ENCODE measurements at places on chromosomes 7 and 10.
A peak's percentile ranks its signal among the peaks of the same experiment; 100 is the strongest.

GRCh38 chr10:89649051-89649450 is 4.0 kb upstream of the PANK1 start:
- DNase-seq, result no peak

GRCh38 chr7:68684246-68684839 is 913.9 kb upstream of the AUTS2 start:
- no peak for DNase-seq

GRCh38 chr10:72692744-72692993 is 726 bp downstream of the MCU start:
- DNase-seq, result no peak

DNA sequence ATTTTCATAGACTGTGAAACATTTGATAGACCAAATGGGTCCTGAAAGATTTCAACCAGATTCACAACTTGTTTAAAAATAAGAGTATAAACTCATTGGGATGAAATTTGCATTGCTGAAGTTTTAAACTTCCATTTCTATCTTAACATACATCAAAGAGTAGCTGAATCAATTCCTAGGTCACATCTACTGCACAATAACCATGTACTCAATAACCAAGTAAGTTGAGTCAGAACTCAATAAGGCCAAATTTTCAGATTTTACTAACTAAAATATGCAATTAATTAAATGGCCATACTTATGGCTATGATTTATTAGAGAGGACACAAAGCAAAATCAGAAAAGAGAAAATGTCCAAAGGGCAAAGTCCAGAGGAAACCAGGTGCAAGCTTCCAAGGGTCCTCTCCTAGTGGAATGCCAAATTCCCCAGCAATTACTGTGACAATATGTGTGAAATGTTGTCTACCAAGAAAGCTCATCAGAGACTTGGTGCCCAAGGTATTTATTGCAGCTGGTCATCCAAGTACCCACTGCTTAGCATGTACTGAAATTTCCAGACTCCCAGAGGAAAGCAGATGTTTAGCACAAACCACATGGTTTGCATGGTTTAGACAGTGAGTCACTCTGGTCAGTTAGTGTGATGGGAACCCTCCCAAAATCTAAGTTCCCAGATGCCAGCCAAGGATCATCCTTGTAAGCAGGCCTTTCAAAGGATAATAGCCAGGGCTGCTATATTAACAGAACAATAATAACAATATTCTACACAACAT is 238.9 kb downstream of the IPMK start:
- peak; percentile 94 for DNase-seq

GRCh38 chr7:142391191-142391992 is 133.5 kb upstream of the PRSS58 start:
- no peak for DNase-seq

DNA sequence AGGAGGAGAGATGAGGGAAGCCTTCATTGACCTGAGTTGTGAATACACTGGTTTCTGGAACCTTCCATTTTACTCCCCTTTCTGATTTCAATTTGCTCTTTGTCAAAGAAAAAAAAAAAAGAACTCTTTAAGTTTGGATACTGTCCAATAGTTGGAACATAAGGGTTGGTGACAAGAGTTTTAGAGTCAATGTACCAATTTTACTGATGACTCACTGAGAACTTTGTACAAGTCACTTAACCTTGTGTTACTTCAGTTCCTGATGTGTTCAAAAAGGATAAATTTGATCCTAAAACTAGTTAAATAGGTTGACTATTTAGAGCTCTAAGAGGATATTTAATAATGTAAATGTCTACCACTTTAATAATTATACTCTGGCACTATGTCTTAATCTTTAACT is 4.1 kb upstream of the CDK14 start:
- peak; percentile 60 for DNase-seq

- DNase-seq, result peak; percentile 4
Observed at GRCh38 chr7:15087771-15088170, 185.2 kb upstream of the DGKB start.
